ENCODE measurements at places on chromosomes 6 and 20.

GRCh38 chr6:144467172-144467762, 182.1 kb downstream of the UTRN start:
- no peak for DNase-seq

- no peak for DNase-seq
Measured at GRCh38 chr6:54083287-54083686, 28.0 kb upstream of the MLIP start.

DNA sequence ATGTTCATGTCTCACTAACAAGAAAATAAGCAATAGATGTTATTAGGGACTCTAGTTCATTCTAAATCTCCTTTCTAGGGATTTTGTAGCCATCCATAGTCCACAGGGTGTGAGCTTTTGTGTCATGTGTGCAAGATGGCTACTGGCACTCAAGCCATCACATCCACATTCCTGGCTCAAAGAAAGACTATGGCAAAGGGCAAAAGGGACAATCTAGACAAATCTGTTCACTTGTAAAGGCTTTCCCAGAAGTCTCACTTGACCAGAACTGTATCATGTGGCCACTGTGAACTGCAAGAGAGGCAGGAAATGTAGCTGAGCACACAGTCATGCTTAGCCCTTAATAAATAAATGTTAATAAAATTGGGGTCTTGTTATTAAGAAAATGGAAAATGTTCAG, 212.6 kb upstream of the EXOC2 start:
- DNase-seq, result no peak

DNA sequence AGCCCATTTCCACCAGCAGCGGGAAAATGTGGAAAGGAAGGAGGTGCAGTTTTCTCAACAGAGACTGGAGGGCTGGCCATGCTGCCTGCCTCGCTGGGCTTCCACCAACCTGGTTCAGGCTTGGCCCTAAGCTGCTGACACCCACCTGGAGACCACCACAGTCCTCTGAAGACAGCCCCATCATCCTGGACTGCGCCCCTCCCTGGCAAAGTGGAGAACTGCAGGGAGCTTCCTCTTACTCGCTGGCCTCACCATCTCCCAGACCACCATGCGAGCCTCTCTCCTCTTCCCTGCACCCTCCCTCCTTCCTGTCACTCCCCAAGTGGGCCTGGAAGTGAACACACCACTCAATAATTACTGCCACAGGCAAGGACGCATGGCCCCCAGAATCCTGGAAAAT, 71.5 kb downstream of the PSMG4 start:
- no peak for DNase-seq

GRCh38 chr6:36676141-36677058, 2.1 kb upstream of the CDKN1A start:
- DNase-seq, result no peak

All from CD8-positive, alpha-beta memory T cell (primary cell).